ENCODE measurements at places on chromosomes 1 and 21. TPM values are rescaled to one million over a fixed set of nuclear protein-coding genes. Genes with fewer than 3 reads are reported as not detected.

DNA sequence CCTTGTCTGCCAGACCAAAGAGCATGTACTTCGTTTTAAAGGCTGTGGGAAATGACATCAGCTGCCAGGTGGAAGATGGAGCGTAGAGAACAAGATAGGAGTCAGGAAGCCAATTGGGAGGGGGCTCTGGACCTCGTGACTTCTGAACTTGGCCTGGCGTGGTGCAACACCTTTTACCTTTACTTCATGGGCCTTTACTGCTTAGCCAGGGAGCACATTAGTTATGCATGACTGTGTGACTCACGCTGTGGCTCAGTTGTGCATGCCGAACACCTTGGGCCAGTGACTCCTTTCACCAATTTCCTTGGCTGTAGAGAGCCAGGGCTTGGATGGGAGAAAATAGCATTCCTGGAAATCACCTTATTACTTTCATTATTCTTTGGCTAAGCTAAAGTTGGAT lies 7.2 kb downstream of the XCL1 start:
- DNase-seq, result no peak

The FLVCR1 gene
- polyA plus RNA-seq, result 36.3 TPM

DNA sequence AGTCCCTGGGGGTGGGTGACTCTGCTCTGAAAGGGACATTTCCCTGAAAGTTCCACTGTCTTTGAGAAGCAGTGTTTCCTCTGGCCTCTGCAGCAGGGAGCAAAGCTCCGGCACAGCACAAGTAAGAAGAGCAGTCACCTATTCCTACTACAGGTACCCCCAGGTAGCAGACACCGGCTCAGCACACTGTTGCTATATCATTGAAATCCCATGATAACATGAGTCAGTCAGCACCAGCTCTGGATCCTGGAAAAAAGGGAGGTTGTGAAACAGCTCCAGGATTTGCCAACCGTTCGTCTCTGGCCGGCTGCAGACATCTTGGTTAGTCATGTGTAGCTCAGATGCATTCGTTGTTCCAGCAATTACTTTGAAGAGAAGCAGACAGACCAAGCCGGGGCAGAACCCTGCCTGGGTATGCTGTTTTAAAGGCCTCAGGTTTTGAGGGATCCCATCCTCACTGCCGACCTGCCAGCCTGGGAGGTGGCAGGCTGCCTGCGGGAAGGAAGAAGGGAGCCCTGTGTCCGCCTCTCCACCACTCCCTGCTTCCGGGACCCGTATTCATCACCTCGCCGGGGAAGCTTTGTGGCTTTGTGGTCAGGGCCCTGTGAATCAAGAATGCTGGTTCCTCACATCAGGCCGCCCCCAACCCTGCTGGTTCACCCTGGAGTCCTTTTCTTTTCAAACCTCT lies 139.2 kb downstream of the CLIC6 start:
- no peak for DNase-seq

- DNase-seq, result no peak
These were observed 4.1 kb downstream of the IVL start for GRCh38 chr1:152912471-152912870.

GRCh38 chr21:35007348-35007747 lies 41.8 kb downstream of the RUNX1 start:
- DNase-seq, result no peak

All from large intestine (tissue), 12 donors.